Activated CD8-positive, alpha-beta memory T cell treated with anti-CD3 and anti-CD28 coated beads, Interleukin-2, amount 50 U/mL, for 4 hours (primary cell): ENCODE measurements at places on chromosomes 6 and 20.
A peak's percentile ranks its signal among the peaks of the same experiment; 100 is the strongest.

- no peak for DNase-seq
Observed at GRCh38 chr6:4584801-4585200, 191.4 kb upstream of the CDYL start.

GRCh38 chr6:42352856-42353564 is 98.7 kb downstream of the TRERF1 start:
- no peak for DNase-seq

DNA sequence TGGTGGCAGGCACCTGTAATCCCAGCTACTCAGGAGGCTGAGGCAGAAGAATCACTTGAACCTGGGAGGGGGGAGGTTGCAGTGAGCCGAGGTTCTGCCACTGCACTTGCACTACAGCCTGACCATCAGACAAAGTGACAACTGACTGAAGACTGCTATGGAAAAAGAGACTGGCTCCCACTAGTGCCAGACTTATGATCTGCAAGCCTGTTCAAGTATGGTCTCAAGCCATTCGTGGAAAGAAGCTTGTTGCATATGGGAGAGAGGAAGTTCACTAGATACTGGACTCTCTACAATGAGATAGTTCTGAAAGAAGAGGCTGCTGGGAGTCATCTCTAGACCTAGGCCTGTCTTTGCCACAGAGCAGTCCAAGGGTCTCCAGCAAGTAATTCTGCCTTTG is 26.7 kb downstream of the MDN1 start:
- no peak for DNase-seq

- no peak for DNase-seq
Observed at GRCh38 chr6:47836639-47837038, 54.8 kb downstream of the OPN5 start.

DNA sequence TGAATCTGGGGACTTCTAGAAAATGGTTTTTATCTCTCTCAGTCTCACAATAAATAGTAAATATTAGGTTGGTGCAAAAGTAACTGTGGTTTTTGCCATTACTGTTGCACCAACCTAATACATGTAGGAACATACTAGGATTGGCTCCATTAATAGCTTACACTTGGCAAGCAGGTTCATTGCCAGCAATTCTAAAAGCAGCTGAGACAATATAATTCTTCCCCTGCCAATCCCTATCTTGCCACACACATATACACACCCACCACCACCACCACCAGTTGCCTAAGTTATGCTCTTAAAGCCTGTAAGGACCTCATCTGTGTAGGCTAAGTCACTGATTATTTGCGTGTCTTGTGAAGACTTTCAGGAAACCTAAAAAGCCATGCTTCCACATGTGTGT is 145.1 kb downstream of the KIF16B start:
- DNase-seq = no peak

- no peak for DNase-seq
Observed at GRCh38 chr6:11806561-11807317, 28.1 kb upstream of the ADTRP start.

- DNase-seq = no peak
Observed at GRCh38 chr6:25995507-25995906, 32.9 kb downstream of the TRIM38 start.

DNA sequence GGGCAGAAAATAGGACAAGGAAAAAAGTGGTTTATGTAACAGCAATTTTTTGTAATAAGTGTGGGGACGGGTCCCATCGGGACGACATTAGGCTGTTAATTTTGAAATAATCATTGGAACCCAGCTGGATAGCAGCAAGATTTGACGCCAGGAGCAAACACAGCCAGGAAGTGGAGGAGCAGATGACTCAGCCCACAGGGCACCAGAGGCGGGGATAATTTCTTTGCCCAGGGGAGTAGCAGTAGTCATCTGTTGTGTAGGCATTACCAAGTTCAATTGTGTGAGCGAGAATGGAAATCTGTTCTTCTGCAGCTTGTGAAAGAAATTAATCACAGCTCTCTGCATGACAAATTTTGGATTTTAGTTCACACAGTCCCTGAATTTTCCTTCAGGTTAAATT is 22.6 kb upstream of the RIN2 start:
- no peak for DNase-seq

- DNase-seq = no peak
Observed at GRCh38 chr6:131947986-131948661, 3.0 kb downstream of the CCN2 start.

- peak; percentile 49 for DNase-seq
Observed at GRCh38 chr6:158605266-158605878, 39.2 kb downstream of the DYNLT1 start.

DNA sequence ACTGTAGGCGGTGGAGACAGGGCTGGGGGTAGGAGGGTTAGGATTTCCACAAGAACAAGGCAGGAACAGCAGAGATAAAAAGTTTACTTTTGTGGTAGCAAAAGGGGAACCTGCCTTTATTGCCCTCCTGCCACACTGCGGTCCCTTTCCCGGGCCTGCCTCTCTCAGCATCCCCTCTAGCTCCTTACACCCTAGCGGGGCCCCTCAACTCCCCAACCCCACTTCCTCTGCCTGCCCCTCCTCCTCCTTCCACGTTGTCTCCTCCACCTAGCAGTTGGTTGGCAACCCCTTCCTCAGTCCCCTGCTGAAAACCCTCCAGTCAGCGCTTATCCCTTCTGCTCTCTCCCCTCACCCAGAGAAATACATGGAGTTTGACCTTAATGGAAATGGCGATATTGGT is 714 bp downstream of the AIF1 start:
- DNase-seq = no peak

- no peak for DNase-seq
Observed at GRCh38 chr6:11804135-11804534, 25.5 kb upstream of the ADTRP start.

GRCh38 chr6:127581576-127581975 is 4.6 kb downstream of the C6orf58 start:
- DNase-seq = no peak

- no peak for DNase-seq
Observed at GRCh38 chr6:83092756-83093399, 25.4 kb downstream of the DOP1A start.

DNA sequence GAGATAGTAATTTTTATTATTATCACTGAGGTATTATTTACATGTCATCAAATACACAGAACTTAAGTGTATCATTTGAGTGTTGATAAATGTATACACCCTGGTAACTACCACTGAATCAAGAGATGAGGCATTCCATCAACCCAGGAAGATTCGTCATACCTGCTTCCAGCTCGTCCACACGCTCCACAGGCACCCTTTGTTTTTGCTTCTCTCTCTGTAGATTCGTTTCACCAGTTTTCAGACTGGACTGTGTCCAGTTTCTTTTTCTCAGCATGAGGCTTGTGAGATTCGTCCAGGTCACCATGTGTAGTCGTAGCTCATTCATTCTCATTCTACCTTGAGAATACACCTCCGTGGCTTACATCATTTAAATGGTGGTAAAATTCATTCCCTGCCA is 64.5 kb downstream of the BFSP1 start:
- no peak for DNase-seq

DNA sequence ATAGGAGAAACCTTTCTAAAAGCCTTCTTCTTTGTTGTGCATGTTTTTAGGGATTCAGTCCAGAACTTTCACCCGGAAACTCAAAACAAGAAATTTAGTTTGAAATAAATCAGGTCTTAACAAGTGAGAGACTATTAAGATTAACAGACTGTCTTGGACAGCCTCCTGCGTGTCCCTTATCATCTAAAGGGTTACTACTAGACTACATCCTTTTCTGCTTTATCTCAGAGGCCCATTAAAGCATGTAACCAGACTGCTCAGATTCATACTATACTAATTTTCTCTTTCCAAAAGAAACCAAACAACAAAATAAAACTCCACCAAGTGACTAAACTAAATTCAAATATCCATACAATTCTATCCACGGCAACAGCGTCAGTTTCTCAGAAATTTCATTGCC is 173.8 kb downstream of the GMPR start:
- no peak for DNase-seq

- no peak for DNase-seq
Observed at GRCh38 chr6:133130863-133131262, 110.3 kb upstream of the EYA4 start.

GRCh38 chr20:10404959-10405530 is 29.0 kb downstream of the MKKS start:
- DNase-seq = no peak

GRCh38 chr20:31494131-31494530 is 19.0 kb downstream of the REM1 start:
- no peak for DNase-seq

DNA sequence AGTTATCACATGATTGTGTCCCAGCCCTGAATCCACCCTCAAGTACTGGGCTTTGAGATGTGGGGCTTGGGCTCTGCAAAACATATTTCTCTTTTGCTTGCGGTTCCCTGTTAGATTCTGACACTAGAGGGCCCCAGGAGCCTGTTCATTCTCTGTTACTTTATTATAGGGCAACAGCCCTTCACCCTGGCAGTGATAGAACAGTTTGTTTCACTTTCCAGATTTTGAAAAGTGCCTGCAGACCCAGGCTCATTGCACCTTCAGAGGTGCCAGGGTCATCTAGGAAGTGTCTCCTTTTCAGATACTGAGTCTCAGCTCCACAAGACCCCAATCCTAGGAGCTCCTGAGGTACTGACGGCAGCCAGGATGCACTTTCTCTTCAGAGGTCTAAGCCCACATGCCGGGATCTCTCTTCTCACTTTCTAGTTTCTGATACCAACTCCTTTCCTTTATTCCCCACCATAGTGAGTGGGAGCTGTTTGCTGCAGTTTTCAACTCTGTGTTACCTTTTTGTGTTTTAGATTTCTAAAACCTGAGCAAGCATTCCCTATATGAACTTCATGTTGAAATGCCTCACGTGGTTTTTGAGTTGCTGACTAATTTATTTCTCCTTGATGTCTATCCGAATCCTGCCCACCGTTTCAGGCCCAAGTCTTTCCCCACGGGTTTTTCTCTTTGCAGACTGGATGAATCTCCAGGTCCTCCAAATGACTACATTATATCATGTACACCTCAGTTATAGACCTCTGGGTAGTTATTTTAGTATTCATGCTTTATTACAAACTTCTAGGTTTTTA is 10.9 kb downstream of the ABT1 start:
- DNase-seq = peak; percentile 50

DNA sequence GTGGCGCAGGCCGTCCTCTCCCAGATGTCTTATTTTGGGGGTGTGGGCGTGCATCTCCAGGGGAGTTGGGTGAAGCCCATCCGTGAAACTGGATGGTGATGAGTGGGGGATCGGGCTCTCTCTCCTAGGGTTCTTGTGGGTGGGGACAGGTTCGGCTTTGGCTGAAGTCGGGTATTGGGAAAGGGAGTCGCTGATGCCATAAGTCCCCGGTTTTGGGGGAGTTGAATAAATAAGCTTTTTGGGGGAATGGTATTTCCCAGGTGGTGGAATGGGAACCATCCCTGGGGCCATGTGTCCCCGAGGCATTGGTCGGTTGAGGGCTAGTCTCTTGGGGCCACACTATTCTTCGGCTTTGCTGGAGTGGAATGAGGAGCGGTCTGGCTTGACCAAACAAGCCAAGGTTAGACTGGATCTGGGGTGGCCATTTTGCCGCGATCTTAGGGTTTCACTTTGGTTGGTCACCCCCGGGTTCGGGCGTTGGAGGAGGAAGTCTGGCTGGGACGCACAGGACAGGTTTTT is 481 bp downstream of the ZNF133 start:
- DNase-seq = peak; percentile 17

DNA sequence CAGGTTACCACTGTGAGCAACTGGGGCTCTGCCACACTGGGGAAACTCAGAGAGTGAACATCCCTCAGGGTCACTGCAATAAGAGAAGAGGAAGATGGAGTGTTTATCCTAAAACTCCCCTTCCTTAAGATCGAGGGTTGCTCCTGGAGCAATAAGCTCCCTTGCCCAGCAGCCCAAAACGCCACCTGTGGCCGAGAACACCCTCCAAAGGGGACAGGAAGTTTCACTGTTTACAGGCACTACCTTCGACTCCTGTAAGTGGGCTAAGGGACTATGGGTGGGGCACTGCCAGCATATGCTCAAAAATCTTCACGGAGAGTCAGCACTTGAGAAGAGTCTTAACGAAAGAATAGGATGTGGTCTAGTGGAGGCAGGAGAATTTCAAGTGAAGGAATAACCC is 132.5 kb downstream of the FAXC start:
- no peak for DNase-seq

DNA sequence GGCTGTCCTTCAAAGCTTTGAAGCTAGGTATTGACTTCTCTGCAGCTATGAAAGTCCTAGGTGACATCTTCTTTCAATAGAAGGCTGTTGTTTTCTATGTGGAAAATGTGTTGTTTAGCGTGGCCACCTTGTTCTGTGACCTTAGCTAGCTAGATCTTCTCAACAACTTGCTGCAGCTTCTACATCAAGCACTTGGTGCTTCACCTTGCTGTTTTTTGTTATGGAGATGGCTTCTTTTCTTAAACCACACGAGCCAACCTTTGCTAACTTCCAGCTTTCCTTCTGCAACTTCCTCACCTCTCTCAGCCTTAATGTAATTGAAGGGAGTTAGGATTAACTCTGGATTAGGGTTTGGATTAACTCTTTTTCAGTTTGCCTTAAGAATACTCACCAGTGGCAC is 128.6 kb upstream of the MMS22L start:
- no peak for DNase-seq

DNA sequence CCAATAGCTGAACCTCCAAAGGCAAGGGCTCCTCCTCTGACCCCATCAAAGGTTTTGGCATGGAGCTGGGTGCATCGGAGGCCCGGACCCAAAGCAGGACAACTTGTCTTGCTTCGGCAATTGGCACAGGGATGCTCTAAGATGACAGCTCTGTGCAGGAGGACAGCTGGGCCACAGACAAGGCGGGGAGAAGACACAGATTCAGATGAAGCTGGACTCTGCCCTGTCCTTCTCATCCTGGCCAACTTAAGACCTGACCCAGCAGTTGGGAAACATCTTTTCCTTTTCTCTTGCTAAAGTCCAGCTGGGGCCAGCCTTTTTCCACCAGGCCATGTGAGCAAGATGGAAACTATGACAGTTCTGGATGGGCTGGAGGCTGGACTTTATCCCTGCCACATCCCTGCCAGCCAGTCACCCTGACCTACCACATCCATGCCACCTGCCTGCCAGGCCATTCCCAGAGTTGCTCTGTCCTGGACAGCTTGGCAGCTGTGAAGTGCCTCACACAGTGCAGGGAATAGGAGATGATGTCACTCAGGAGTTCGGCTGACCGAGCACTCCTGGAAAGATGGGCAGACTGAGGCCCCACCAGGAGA is 12.7 kb upstream of the PSMF1 start:
- no peak for DNase-seq

GRCh38 chr6:79374308-79374707 is 139.8 kb upstream of the HMGN3 start:
- no peak for DNase-seq

- no peak for DNase-seq
Observed at GRCh38 chr6:56491606-56492328, 150.9 kb downstream of the DST start.

GRCh38 chr20:33910056-33910455 is 83.7 kb upstream of the RALY start:
- no peak for DNase-seq

- no peak for DNase-seq
Observed at GRCh38 chr6:34045771-34046170, 100.1 kb downstream of the GRM4 start.
